ENCODE measurements at places on chromosomes 16 and 17.
A peak's percentile ranks its signal among the peaks of the same experiment; 100 is the strongest.

- DNase-seq: no peak
Measured at GRCh38 chr16:52076332-52076731, 470.6 kb downstream of the TOX3 start.

DNA sequence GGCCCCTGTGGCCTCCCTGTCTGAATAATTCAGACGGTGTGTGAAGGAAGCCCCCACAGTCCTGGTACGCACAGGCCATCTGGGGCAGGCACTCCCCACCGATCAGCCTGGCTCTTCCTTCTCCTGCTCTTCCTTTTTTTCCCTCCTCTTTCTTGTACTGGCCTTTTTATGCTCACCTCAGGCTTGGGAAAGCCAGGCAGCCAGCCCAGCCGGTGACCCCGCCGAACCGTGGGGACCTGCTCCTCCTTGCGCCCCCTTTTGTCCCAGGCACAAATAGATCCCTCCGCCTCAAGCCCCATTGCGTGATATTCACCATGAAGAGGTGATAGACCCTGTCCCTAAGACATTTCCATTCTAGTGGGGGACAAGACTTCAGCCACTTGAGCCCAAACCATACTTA is 80.2 kb upstream of the BRD7 start:
- DNase-seq: no peak

- DNase-seq: no peak
Measured at GRCh38 chr16:53974484-53975080, 270.6 kb downstream of the FTO start.

GRCh38 chr17:58513965-58514769 is at the start of gene MTMR4:
TSS of gene MTMR4 (minus strand) at chr17:58514638. CDS start at chr17:58514407, 231 bp downstream.
- DNase-seq: peak; percentile 80

DNA sequence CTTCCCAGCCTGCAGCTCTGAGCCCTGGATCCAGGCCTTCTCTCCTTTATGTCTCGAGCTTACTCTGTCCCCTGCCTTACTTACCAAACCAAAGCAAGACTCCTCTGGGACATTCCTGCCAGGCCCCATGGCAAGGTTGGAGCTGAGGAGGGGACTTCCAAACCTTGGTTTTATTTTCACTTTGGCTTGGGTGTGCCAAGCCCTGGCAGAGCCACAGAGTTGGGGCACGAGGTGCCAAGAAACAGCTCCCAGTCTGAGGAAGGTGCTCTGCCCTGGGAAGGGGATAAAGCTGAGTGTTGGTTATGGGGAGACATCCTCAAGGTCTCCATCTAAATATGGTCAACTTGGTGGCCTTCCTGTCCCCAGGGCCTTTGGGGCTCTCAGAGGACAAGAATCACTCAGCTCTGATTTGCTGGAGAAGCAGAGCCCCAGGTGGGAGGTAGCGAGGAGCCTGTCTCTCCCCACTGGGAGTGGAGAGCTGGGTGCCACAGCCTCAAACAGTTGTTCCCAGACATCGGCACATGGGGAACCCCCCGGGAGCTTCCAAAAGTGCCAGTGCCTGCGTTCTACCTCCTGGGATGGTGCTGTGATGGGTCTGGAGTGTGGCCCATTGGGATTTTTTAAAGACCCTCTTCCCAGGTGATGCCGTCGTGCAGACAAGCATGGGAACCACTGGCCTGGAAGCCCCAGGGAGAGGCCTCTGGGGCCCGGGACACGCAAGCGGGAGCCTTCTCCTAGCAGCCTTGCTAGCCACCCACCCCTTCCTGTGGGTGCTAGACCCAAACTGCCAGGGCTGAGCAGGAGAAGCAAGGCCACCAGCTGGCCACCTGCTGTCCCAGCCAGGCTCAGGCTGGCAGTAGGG is 10.3 kb downstream of the NLRC5 start:
- DNase-seq: no peak

- no peak for DNase-seq
Measured at GRCh38 chr17:81526662-81527571, 1.3 kb upstream of the FSCN2 start.
